ENCODE measurements at places on chromosomes 12 and 14.

- H3K4me1 ChIP-seq, result peaks cover 24% of the 10 kb centered on the region
- H3K36me3 ChIP-seq, result no peaks in the 10 kb centered on the region
- no peak for DNase-seq
- H3K27me3 ChIP-seq, result no peaks in the 10 kb centered on the region
- no peak overlapping the region for H3K27ac ChIP-seq
These were observed 3.0 kb upstream of the LGALS3 start for GRCh38 chr14:55126034-55126433.

DNA sequence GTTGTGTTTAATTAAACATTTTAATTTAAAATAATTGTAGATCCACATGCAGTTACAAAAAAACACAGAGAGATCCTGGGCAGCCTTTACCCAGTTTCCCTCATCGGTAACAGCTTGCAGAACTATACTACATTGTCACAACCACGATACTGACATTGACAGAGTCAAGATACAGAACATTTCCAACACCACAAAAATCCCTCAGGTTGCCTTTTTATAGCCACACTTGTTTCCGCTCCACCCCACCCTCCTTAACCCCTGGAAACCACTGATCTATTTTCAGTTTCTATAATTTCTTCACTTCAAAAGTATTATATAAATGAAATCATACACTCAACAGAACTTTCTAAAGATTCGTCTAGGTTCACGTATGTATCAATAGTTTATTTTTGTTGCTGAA, 458.8 kb upstream of the SOX5 start:
- no peak overlapping the region for H3K27ac ChIP-seq
- no peak for DNase-seq
- no peaks in the 10 kb centered on the region for H3K36me3 ChIP-seq
- no peaks in the 10 kb centered on the region for H3K4me1 ChIP-seq

- no peak for DNase-seq
- no peaks in the 10 kb centered on the region for H3K36me3 ChIP-seq
- no peaks in the 10 kb centered on the region for H3K4me1 ChIP-seq
- no peaks in the 10 kb centered on the region for H3K27me3 ChIP-seq
- H3K27ac ChIP-seq, result no peak overlapping the region
These were observed 5.1 kb downstream of the CDH24 start for GRCh38 chr14:23052182-23052623.

GRCh38 chr12:95755261-95755865, 35.2 kb downstream of the NTN4 start:
- DNase-seq, result no peak
- H3K36me3 ChIP-seq, result no peaks in the 10 kb centered on the region
- no peak overlapping the region for H3K4me3 ChIP-seq
- H3K4me1 ChIP-seq, result peaks cover 4% of the 10 kb centered on the region
- no peaks in the 10 kb centered on the region for H3K27me3 ChIP-seq
- peak overlapping the region; percentile 40 for H3K27ac ChIP-seq

DNA sequence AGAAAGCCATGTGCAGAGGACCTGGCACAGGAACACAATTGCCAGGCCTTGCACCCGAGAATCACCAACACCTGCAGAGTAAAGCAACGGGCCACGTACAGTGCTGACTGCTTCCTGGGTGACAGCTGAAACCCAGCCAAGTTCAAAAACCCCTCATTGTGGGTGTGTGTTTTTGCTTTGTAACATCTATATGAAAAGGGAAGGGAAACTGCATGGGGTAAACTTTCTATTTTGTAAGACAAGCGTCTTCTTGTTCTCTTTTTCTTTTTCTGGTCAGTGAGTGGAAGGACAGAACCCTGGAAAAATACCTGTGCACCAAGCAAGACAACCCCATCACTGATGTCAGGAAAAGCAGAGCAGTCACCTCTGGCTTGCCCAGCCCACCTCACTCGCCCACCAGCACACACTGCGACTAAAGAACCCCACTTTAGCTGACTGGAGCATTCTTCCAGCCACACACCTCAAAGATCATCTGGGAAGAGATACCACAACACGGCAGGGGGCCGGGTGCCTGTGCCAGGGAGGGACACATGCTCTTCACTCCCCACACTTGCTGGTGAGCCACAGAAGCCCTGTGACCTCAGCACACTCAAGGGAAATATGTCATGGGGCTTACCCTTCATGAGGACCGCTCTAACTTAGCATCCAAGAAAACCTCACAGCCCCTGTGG, 172.3 kb downstream of the NDUFA12 start:
- no peak for DNase-seq
- H3K27me3 ChIP-seq, result no peaks in the 10 kb centered on the region
- H3K4me3 ChIP-seq, result no peak overlapping the region
- H3K4me1 ChIP-seq, result peaks cover 1% of the 10 kb centered on the region

- no peaks in the 10 kb centered on the region for H3K36me3 ChIP-seq
- no peak for DNase-seq
- H3K4me3 ChIP-seq, result no peak overlapping the region
These were observed 74.2 kb upstream of the CSRP2 start for GRCh38 chr12:76952995-76953394.

DNA sequence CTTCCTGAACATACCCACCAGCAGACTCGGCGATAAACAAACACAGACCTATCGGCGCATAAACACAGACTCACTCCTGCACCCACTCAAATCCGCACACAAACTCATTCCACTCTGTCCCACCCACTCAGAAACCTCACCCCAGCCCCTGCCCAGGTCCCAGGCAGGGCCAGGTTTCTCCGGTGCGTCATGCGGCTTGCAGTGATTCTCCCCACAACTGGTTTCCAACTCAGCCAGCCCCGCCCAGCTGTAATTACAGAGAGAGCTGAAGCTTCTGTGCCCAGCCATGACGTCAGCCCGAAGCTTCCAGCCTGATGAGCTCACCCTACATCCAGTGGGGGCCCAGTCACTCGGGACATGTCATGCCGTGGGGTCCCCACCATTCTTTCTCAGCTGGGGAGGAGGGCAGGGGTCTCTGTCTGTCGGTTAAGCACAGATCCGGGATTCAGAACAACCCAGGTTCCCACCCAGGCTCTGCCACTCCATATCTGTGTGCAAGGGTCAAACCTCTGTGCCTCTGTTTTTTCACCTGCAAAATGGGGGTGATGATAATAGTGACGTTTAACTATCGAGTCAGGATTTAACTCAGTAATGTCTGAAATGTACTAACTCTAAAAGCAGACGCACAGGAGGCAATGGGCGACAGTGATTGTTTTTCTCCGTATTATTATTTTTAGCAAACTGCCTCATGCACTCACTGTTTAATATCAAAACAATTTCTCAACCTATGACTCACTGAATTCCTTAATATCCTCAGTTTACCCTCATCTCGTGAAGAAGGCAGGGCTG, 2.3 kb upstream of the HSPB8 start:
- H3K36me3 ChIP-seq, result no peaks in the 10 kb centered on the region
- DNase-seq, result peak; percentile 89
- peak overlapping the region; percentile 29 for H3K4me3 ChIP-seq
- peak overlapping the region; percentile 60 for H3K27ac ChIP-seq
- H3K4me1 ChIP-seq, result peaks cover 15% of the 10 kb centered on the region

- H3K36me3 ChIP-seq, result no peaks in the 10 kb centered on the region
- H3K27me3 ChIP-seq, result no peaks in the 10 kb centered on the region
- peaks cover 2% of the 10 kb centered on the region for H3K4me1 ChIP-seq
- no peak for DNase-seq
- peak overlapping the region; percentile 74 for H3K4me3 ChIP-seq
- H3K27ac ChIP-seq, result peak overlapping the region; percentile 97
These were observed 1.1 kb upstream of the ATXN2 start for GRCh38 chr12:111600205-111600642.

- no peaks in the 10 kb centered on the region for H3K27me3 ChIP-seq
- DNase-seq, result peak; percentile 75
- no peaks in the 10 kb centered on the region for H3K36me3 ChIP-seq
- peaks cover 17% of the 10 kb centered on the region for H3K4me1 ChIP-seq
- H3K4me3 ChIP-seq, result no peak overlapping the region
These were observed 43.5 kb downstream of the SYNE2 start for GRCh38 chr14:63896278-63896720.

GRCh38 chr14:102863381-102863780, 59.1 kb upstream of the AMN start:
- H3K4me3 ChIP-seq, result no peak overlapping the region
- no peak for DNase-seq
- H3K27me3 ChIP-seq, result no peaks in the 10 kb centered on the region
- H3K4me1 ChIP-seq, result no peaks in the 10 kb centered on the region

DNA sequence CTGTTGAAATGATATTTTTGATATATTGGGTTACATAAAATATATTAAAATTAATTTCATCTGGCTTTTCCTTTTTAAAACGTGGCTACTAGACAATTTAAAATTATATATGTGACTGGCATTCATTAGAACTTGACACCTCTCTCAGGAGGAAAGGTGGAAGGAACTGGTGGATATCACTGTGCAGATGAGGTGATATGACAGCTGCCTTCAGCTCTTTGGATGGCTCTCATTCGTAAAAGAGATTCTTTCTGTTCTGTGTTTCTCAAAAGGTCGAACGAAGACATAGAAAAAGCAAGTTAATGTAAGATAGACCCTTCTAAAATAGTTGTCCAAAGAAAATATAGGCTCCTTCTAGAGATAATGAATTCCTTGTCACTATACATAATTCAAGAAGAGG, 36.6 kb downstream of the CRADD start:
- H3K4me3 ChIP-seq, result no peak overlapping the region
- H3K4me1 ChIP-seq, result peaks cover 3% of the 10 kb centered on the region
- DNase-seq, result no peak

DNA sequence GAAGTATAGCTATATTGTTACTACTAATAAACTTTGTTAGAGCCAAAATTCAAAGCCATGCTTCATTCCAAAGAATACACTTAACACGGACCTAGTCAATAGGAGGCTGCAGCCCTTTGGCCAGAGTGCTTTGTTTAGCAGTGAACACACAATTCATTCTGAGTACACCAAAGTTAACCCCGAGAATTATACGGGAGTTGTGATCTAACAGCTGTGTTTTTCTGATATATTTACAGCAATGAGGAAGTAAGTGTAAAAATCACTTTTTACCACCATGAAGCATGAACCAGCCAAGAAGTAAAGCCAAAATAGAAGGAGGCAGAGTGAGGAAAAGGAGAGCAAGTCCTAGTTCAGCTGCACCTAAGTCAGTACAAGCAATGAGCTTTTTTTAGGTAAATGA, 156.8 kb upstream of the PDE3A start:
- no peaks in the 10 kb centered on the region for H3K36me3 ChIP-seq
- no peak overlapping the region for H3K4me3 ChIP-seq
- no peak for DNase-seq
- no peaks in the 10 kb centered on the region for H3K27me3 ChIP-seq
- peaks cover 1% of the 10 kb centered on the region for H3K4me1 ChIP-seq

DNA sequence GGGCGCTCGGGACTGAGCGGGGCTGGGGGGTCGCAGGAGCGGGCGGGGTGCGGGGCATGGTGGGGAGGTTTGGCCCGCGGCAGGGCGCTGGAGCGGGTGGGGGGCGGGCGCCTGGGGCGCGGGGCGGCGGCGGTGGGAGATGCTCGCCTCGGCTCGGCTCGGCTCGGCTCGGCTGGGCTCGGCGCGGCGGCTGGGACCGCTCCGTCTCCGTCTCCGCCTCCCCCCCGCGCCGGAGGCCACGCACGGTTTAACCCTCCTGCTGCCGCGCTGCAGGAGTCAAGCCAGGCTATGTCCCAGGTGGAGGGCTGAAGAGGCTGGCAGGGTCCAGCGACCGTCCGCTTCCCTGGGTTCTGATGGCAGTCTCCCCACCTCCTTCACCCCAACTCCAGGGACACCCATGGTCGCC, at the start of gene PIANP:
TSS of gene PIANP (minus strand) at position 170 of the 406 bp plus-strand sequence. CDS start 2,754 bp downstream, outside the sequence.
- peak within 1 kb of the TSS; percentile 62 for H3K4me3 ChIP-seq
- H3K36me3 ChIP-seq, result no peaks in the 10 kb centered on the region
- peaks cover 2% of the 10 kb centered on the region for H3K4me1 ChIP-seq
- DNase-seq, result no peak

DNA sequence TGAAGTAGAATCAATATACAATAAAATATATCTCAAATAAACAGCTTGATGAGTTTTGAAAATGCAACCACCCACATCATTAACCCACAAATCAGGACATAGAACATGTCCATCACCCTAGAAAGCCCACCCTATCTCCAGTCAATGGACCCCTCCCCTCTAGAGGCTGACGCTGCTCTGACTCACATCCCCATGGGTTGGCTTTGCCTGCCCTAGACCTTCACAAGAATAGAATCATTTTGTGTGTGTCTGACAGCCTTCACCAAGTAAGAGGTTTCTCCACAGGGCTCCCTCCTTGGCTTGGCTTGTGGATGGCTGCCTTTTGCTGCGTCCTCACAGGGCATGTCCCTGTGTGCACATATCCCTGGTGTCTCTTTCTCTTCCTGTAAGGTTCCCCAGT, 250.2 kb upstream of the RTL1 start:
- H3K36me3 ChIP-seq, result no peaks in the 10 kb centered on the region
- no peak overlapping the region for H3K27ac ChIP-seq
- no peaks in the 10 kb centered on the region for H3K4me1 ChIP-seq

GRCh38 chr12:53219956-53220693, 11.9 kb downstream of the RARG start:
- H3K27ac ChIP-seq, result peak overlapping the region; percentile 99
- no peaks in the 10 kb centered on the region for H3K36me3 ChIP-seq

DNA sequence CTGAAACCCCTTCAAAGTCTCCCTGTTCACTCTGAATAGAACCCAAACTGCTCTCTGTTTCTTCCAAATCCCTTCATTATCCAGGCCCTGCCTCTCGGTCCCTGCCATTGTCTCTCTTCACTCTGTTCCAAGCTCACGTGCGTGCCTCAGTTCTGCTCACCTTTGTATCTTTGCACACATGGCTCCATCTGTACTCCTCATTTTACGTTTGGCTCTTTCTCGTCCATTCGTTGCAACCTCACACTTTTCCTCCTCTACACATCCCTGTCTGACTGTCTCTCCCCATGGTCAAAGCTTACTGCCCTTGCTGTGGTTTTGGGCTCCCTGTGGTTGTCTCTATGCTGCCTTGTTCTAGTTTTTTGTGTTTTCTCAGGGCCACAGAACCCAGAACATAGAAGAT, 1054.5 kb downstream of the BCL11B start:
- no peaks in the 10 kb centered on the region for H3K4me1 ChIP-seq
- no peak overlapping the region for H3K27ac ChIP-seq
- H3K4me3 ChIP-seq, result no peak overlapping the region

- H3K4me3 ChIP-seq, result no peak overlapping the region
- no peak for DNase-seq
- no peaks in the 10 kb centered on the region for H3K27me3 ChIP-seq
- no peaks in the 10 kb centered on the region for H3K4me1 ChIP-seq
- H3K27ac ChIP-seq, result no peak overlapping the region
- no peaks in the 10 kb centered on the region for H3K36me3 ChIP-seq
These were observed 36.1 kb upstream of the ANKRD9 start for GRCh38 chr14:102545461-102546265.

- no peak overlapping the region for H3K27ac ChIP-seq
- H3K4me1 ChIP-seq, result no peaks in the 10 kb centered on the region
- H3K4me3 ChIP-seq, result no peak overlapping the region
- H3K36me3 ChIP-seq, result no peaks in the 10 kb centered on the region
- no peak for DNase-seq
- H3K27me3 ChIP-seq, result no peaks in the 10 kb centered on the region
These were observed 65.9 kb upstream of the OTOGL start for GRCh38 chr12:80033448-80033847.
